GM10248 (cell line): ENCODE measurements at places on chromosomes 2 and 18.

DNA sequence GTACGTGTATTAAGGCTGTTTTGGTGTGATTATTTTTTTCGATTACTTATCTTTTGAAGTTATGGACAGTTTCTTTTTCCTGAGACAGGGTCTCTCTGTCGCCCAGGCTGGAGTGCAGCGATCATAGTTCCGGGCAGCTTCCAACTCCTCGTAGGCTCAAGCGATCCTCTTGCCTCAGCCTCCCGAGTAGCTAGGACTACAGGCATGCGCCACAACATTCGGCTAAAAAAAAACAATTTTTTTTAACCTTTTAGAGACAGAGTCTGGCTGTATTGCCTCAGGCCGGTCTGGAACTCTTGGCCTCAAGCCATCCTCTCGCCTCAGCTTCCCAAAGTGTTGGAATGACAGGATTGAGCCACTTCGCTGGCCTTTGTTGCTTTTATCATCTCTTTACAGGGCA lies 945 bp downstream of the HAT1 start:
- DNase-seq = no peak

- DNase-seq = no peak
These were observed 437.2 kb upstream of the HS6ST1 start for GRCh38 chr2:128755695-128756364.

DNA sequence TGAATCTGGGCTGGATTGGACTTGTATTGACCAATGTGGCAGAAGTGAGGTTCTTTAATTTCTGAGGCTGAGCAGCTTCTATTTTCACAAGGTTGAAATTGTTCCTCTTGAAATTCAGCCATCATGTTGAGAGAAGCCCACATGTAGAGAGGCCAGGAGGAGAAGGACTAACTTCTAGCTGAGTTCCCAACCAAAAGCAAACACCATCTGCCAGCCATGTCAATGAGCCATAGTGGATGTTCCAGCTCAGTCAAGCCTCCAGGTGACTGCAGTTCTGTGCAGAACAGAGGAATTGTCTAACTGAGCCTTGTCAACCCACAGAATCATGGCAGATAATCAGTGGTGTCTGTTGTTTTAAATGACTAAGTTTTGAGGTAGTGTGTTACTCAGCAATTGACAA lies 110.6 kb upstream of the ACVR1 start:
- no peak for DNase-seq

GRCh38 chr18:28120828-28121515 lies 56.0 kb downstream of the CDH2 start:
- no peak for DNase-seq

DNA sequence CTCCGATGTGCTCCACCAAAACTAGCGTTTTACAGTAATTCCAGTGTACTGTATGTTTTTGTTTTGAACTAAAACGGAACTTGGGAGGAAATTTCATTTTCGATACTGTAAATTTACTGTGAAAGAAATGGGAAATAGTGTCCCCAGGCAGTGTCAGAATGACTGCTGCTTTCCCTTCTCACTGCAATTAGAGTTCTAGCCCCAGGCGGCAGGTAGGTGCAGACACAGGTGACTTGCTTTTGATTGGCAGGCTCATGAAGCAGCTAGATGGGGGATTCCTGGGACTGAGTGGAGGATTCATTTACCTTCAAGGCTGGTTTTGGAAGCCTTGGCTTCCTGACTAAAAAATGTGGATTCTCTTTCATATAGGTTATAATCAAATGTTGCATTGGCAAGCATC lies 27.0 kb downstream of the RPRM start:
- no peak for DNase-seq

DNA sequence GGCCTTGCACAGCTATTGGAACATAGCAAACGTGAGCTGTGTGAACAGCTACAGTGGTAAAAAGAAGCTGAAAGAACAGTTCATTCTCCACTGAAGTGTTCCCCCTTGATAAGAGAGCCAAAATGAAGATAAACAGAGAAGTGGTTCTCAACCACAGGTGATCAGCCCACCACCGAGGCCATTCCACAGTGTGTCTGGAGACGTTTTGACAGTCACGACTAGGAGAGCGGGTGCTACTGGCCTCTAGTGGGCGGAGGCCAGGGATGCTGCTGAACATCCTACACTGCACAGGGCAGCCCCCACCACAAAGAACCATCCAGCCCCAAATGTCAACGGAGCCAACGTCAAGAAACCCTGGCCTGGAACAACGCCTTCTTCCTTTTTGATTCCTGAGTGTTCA lies 38.4 kb downstream of the ADCY3 start:
- DNase-seq = no peak

DNA sequence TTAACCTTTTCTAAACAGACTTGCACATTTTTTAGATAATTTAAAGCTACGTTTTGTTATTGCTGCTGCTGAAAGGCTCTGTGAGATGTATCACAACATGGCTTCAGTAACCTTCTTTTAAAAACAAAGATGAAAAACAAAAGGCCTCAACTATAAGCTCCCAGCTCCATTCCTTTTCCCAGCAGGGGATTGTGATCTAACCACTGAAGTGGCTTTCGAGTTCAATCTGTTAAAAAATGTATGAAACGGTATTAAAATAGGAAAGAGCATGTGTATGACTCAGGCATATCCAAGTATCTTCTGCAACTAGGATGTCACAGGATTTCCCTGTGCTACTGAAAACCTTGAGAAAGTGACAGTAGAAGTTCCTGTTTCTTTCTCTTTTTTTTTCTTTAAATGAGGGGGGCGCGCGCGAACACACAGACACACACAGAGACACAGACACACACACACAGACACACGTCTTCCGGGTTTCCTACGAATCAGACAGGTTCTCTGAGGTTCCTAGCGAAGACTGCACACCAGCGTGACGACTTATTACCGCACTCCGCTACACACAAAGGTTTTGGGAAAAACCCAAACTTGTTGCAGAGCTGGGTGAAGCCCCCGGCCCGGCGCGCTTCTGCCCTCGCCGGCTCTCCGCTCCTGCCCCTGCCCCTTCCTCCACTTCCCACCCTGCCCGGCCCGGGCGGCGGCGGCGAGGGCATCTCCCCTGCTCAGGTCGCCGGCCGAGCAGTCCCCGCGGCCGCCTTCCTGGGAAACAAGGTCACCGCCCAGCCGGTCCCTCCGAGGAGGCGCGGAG lies 86.8 kb downstream of the RBMS1 start:
- DNase-seq = peak; percentile 28

DNA sequence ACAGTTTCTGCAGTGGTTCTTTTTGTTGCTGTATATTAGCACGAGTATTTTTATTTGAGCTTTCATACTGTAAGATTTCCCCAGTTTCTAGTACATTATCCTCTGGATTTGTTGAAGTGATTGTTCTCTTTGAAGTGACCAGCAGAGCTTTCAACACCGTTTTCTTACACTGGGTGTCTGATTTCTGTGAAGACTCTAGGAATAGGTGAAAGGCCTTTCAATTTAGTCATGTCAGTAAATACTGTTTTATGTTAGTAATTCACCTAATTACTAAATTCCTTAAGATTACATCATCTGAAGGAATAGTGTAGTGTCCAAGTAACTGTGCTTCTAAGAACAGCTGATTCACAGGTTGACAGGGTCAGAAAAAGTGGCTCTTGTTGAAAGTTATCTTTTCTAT lies 2.3 kb downstream of the PPM1B start:
- no peak for DNase-seq

DNA sequence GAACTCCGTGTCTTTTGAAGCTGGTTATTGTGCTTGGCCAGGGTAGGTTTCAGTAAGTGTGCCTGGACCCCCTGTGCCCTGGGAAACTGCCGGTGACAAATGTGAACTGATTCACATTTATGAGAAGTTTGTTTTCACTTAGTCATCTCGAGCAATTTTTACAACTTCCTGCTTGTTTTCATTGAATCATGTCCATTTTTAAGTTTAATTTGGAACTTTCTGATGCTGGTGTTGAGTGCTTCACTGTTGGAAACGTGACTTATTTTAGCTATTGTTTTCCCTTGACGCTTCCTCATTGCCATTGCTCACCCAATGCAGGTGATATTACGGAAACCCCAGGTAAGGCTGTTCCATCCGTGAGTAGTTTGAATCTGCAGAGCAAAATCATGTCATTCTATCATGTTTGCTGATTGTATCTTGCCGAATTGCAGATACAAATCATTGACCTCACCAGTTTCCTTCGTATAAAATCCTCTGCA lies 97.2 kb downstream of the RTN4 start:
- no peak for DNase-seq

DNA sequence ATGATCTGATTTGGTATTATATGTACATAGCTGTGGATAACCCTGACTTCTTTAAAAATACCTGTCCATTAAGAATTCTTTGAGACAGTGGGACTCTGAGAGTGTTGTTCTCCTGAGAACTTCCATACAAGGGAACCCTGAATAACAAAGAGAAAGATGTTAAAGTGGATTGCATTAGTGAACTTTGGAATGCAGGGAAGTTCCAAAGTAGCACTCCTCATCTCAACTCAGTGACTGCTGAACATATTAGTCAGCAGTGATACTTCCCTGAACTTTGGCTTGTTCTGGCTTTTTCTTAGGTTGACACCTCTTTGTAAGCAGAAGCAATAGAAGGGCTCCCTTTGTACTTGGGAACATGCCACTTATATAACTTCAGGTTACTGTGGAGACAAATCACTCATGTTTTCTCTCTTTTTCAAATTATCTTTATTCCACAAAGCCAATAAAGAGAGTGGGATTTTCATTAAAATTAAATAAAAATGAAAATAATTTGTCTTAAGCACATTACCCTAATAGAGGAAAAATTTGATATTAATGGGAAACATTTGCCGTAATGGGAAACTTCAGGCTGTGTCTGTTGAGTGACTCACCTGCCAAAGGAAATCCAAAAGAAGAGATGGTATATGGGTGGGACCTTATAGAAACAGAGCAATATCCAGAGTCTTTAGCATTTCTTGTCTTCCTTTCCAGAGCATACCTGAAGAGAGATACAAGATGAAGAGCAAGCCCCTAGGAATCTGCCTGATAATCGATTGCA lies 33.3 kb downstream of the CFLAR start:
- DNase-seq = no peak

DNA sequence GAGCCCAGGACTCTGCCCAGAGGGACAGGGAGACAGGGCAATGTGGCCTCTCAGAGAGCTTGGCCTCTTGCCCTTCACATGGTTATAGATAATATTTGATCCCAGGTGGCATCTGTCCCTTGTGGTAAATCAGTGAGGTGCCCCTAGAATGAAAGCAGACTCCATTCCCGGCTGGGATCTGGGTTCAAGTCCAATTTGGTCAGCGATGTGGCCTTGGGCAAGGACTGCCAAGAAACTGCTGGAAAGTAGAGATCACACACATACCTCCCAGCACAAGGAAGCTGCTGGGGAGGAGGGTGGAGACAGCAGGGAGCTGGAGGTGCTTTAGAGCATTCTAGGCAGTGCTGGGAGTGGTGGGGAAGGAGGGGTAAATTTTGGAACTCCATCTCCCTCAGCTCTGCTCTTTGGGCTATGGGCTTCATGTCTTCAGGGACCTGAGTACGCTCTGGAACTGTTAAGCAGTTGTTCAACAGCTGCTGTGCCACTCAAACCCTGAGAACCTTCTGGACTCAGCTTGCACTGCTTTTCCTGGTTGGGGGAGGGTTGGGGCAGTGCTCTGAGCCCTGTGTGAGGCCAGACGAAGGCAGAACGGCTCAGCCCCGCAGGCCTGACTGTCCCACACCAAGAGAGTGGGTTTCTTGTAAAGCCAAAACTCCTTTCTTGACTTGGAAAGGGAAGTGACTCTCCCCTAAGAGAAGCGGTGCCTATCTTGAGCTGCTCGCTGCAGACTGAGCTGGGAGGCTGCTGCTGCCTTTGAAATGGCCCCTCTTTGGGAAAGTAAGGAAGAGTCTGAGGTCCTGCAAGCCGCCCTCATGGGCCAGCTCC lies 23.0 kb downstream of the INPP5D start:
- no peak for DNase-seq

GRCh38 chr2:43325107-43325811 lies 98.9 kb upstream of the ZFP36L2 start:
- no peak for DNase-seq

DNA sequence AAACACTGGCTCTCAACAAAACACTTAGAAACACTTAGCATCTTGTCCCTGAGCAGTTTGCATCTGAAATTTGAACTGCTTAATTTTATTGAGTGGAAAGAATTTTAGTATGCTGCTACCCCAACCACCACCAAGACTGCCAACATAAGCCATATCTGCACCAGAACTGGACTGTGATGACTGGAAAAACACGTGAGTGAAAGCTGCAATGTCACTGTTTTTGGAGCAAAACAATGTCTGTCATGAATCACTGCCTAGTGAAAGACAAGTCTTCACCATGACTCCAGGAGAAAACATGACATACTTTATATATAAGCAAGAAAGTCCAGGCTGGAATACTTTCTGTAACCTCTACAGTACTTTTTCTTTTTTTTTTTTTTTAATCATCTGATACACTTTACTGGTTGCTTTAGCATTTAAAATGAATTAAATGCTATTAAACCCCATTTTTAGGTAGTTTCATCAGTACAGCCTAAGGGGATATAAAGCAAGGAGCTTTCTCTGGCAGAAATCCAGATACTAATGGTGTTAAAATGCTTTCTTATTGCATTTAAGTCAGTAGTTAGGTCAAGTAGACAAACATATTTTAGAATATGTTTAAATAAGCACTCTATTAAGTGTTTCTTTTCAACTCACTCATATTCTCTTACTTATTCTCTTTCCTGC lies 2129.4 kb upstream of the PIK3C3 start:
- no peak for DNase-seq

- DNase-seq = no peak
These were observed 208.0 kb downstream of the SRBD1 start for GRCh38 chr2:45403036-45403435.

DNA sequence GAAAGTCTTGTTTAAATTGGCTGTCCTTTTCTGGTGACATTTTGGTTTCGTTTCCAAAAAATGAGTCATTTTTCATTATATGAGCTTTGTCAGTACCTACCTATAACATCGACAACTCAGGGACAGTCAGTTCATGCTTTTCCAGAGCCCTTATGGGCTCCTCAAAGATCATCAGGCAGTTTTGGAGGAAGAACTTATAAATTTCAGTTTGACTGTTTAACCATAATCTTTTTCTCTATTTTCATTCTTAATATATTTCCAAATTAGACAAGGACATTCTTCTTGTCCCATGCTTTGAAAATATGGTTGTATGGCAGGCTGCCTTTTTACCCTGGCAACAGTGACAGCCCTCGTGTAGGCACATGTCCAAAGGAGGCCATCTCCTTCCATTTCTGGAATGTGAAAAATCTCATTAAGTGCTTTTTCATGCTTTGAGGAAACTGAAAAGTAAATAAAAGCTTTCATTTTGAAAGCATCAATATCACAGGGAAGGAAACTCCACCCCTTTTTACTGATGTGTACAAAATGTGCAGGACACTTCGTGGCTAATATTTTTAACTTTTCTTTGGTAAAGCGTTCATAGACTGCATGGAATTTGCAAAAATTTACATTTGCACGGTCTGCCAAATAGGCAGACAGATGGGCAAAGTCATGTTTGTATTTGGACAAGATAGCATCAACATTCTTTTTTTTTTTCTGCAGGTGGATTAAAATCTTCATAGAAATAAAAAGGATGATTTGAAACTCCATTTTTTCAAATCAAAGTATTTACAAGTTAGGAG lies 7.2 kb upstream of the PROC start:
- peak; percentile 51 for DNase-seq

DNA sequence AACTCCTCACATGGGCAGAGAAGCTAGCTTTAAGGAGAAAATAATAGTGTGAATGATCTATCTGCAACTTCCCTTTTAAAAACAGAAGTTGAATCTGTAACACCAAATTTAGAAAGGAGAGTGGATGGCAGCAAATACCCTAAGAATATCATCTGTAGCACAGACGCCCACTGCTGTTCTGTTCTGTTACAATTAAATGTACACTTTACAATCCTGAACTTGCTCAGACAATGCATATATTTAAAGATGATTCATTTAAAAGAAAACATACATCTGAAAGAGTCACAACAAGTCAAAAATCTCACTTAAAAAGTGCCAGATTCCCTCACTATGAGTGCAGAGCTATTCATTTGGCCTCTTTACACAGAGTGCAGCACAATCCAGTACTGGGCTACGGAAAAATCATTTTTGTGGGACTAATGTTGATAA lies 8.0 kb upstream of the SERTAD2 start:
- DNase-seq = peak; percentile 40
